Small intestine (tissue), 16 donors: ENCODE measurements at places on chromosomes 2 and 18. TPM values are rescaled to one million over a fixed set of nuclear protein-coding genes. Genes with fewer than 3 reads are reported as not detected.

LHCGR gene
- polyA plus RNA-seq, result 0.04 TPM

DNPEP gene
- polyA plus RNA-seq, result 187 TPM

CCDC74A gene
- 0.89 TPM for polyA plus RNA-seq

UGP2 gene
- polyA plus RNA-seq, result 73.8 TPM

GALNT3 gene
- 21.6 TPM for polyA plus RNA-seq

LAMA3 gene
- 67.4 TPM for polyA plus RNA-seq

KCNG2 gene
- polyA plus RNA-seq, result 0.10 TPM

GPR45 gene
- not detected for polyA plus RNA-seq

HSBP1L1 gene
- polyA plus RNA-seq, result 11.9 TPM

UGT1A8 gene
- 6.5 TPM for polyA plus RNA-seq

GALR1 gene
- not detected for polyA plus RNA-seq

ANKRD30BL gene
- polyA plus RNA-seq, result not detected

ANTXR1 gene
- 0.22 TPM for polyA plus RNA-seq

C2orf72 gene
- polyA plus RNA-seq, result 6.5 TPM

TNS1 gene
- 8.6 TPM for polyA plus RNA-seq

RGPD4 gene
- not detected for polyA plus RNA-seq

WDR75 gene
- 13.9 TPM for polyA plus RNA-seq

HSPD1 gene
- 470 TPM for polyA plus RNA-seq

LCLAT1 gene
- 18.3 TPM for polyA plus RNA-seq

TMEM237 gene
- 7.6 TPM for polyA plus RNA-seq

RNF152 gene
- 5.4 TPM for polyA plus RNA-seq

UGT1A10 gene
- 30.0 TPM for polyA plus RNA-seq

ABCA12 gene
- 0.03 TPM for polyA plus RNA-seq

CD302 gene
- polyA plus RNA-seq, result 31.5 TPM

PASK gene
- polyA plus RNA-seq, result 4.7 TPM

CNRIP1 gene
- polyA plus RNA-seq, result 15.5 TPM

SATB2 gene
- 33.9 TPM for polyA plus RNA-seq

DLX2 gene
- polyA plus RNA-seq, result not detected

MYL12B gene
- polyA plus RNA-seq, result 1,249 TPM

MRPL44 gene
- polyA plus RNA-seq, result 27.7 TPM

NABP1 gene
- polyA plus RNA-seq, result 33.0 TPM

RFTN2 gene
- 1.5 TPM for polyA plus RNA-seq

RGPD8 gene
- polyA plus RNA-seq, result 0.67 TPM

PDCL3 gene
- polyA plus RNA-seq, result 19.2 TPM

GREB1 gene
- 1.8 TPM for polyA plus RNA-seq

EML4 gene
- 35.8 TPM for polyA plus RNA-seq

SERPINB4 gene
- polyA plus RNA-seq, result not detected

APLF gene
- polyA plus RNA-seq, result 0.45 TPM

CCNT2 gene
- 5.4 TPM for polyA plus RNA-seq

KCNJ3 gene
- polyA plus RNA-seq, result 6.5 TPM

SP100 gene
- 38.7 TPM for polyA plus RNA-seq

DSG4 gene
- polyA plus RNA-seq, result not detected

CD226 gene
- 1.6 TPM for polyA plus RNA-seq

IL1F10 gene
- not detected for polyA plus RNA-seq

ANKRD30B gene
- polyA plus RNA-seq, result not detected

SIGLEC15 gene
- polyA plus RNA-seq, result 2.2 TPM

FBXO41 gene
- 2.1 TPM for polyA plus RNA-seq
